Right ventricle myocardium inferior (tissue), 1 donor: ENCODE measurements at places on chromosomes 2 and 18. TPM values are rescaled to one million over a fixed set of nuclear protein-coding genes. Genes with fewer than 3 reads are reported as not detected.

Gene GMCL1
- total RNA-seq, result 4.3 TPM

Gene FEV
- not detected for total RNA-seq

Gene ABCG8
- 0.32 TPM for total RNA-seq

Gene IL36B
- total RNA-seq, result not detected

Gene CXCR4
- 3.1 TPM for total RNA-seq

Gene SLC9A4
- total RNA-seq, result not detected

Gene PNKD
- 67.0 TPM for total RNA-seq

GRCh38 chr2:105519516-105519915, 120.7 kb upstream of the FHL2 start:
- no peak for DNase-seq

DNA sequence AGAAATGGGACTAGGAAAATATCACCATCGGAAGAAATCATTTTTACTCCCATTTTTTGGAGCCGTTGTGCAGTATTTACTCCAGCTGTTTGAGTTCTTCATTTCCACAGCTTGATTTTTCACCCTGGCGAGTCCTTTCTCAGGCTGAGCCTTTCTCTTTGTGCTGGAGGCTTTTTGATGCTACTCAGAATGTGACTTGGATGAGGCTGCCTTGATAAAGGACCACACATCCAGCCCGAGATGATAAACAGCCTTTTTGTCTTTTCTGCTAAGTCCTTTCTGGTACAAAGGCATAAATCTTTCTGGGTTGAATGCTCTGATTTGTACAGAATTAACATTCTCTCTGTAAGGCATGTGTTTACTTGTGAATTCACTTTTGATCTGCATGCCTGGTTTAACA, 17.6 kb upstream of the CTDP1 start:
- no peak for DNase-seq

- DNase-seq, result no peak
Observed at GRCh38 chr2:6877402-6878304, at the start of gene RSAD2. TSS of gene RSAD2 (plus strand) at chr2:6877777. CDS start at chr2:6877801, 24 bp downstream.

- DNase-seq, result no peak
Observed at GRCh38 chr18:45981821-45982220, 14.7 kb upstream of the EPG5 start.

- no peak for DNase-seq
Observed at GRCh38 chr2:39099870-39100728, 20.8 kb downstream of the SOS1 start.

GRCh38 chr2:128280901-128281321, 37.8 kb downstream of the HS6ST1 start:
- peak; percentile 69 for DNase-seq

DNA sequence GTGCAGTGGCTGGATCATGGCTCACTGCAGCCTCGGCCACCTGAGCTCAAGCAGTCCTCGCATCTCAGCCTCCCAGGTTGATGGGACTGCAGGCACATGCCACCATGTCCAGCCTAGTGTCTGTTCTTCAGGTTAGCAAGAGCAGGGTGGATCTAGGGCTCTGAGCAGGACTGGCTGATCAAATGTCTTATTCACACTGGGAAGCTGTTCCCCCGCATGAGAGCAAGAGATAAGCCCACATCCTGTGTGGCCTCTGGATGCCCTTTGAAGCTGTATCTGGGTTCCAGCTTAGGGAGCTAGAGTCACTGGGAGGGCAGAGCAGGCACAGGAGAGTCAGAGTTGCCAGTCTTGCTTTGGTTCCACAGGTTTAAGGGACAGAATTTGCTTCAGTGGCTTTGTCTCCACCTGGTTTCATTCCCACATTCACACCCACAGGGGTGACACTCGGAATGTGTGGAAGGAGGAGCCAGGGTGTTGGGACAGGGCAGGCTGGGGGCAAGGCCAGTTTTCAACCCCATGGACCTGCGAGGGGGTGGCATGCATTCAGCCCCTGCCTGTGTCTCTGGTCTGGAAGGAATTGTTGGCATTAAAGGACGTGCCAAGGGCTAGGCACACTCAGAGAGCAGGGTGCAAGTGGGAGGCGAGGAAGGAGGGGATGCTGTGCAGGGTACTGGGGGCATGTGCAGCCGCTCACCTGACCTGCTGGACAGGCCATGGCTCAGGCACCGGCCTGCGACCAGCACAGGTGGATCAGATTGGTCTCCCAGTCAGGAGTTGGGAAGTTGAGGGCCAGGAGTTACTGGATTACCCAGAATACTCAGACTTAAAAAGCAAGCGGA, 24.5 kb downstream of the PTPN18 start:
- DNase-seq, result no peak

GRCh38 chr18:22728481-22729105, 204.5 kb upstream of the RBBP8 start:
- DNase-seq, result no peak

DNA sequence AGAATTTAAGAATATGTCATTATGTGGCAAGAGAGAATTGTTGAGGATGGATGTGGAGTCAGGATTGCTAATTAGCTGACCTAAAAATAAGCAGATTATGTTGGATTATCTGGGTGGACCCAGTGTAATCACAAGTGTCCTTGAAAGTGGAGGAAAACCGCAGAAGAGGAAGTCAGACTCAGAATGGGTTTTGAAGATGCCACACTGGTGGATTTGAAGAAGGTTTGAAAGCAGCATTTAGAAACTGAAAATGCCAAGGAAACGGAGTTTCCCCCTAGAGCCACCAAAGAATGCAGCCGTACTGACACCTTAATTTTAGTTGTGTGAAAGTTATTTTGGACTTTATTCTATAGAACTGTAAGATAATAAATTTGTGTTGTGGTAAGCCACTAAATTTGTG, 41.6 kb upstream of the DPP10 start:
- DNase-seq, result no peak

- DNase-seq, result no peak
Observed at GRCh38 chr2:133954636-133955035, 299.2 kb upstream of the MGAT5 start.

DNA sequence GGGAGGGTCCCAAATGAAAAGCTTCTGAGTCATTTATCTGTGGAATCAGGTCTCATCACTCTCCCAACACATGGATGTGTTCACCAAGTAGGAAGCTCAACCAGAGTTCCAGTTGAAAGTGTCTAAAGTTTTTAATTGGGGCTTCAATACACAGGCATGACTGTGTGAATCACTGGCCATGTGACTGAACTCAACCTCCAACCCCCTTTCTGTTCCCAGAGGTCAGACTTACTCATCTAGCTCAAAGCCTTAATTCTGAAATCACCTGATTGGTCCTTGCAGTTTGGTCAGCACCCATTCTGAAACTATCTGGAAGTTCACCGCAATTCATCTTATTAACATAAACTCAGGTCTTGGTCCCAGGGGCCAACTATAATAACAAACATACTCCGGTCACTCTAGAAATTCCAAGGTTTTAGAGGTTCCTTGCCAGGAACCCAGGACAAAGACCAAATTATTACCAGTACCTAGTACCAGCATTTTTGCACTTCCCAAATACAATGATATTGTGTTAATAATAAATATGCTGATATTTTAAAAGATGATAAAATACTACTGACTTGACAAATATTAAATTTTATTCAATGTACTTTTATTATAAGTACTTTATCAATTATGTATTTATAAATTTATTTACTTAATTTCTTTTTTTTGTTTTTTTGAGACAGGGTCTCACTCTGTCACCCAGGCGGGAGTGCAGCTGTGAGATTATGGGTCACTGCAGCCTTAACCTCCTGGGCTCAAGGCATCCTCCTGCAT, 10.7 kb upstream of the RBM45 start:
- DNase-seq, result no peak

DNA sequence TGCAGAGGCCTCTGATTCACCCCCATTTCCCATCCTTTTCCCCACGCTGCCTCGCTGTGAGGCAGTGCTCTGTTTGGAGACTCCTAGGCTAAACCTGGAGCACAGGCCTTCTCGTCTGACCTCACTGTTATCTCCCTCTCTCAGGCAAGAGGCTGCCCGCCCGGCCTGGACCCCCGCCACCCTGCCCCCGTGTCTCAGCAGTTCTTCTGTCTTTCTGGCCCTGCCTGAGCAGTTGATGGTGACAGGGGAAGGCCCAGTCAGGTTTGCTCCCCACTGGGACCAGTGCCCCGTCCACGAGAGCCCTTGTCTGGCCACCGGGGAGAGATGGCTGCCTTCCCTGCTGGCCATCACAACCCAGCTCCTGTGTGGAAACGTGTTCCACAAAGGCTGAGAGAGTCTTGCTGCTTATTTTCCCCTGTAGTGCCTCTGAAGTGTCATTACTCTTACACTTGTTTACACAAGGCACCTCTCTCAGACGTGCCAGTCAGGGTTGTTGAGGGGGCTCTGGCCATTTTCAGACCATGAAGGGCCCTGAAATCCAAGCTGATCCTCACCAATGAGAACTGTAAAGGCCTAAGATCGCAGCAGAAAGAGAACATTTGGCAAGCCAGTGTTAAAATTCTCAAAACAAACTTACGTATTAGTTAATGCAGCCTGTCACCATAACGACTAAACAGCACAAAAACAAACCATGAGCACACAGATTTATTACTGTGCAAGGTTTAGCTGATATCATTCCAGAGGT, 210.9 kb downstream of the NDUFA10 start:
- peak; percentile 50 for DNase-seq

DNA sequence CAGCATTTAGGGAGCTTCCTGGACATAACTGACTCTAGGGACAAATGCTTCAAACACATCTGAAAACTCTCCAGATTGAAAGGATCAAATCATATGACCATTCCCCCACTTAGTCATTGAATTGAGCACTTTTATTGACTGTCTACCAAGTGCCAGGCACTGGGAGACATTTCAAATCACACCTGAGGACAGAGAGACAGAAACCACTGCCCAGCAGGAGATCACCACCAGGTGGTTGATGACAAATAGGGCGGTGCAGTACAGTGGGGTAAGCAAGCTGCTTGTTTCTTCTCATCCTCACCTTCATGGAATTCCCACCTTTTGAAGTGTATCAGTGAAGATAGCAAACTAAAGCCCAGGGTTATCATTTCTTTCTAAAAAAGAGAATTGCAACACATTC, 19.0 kb upstream of the CXCR4 start:
- DNase-seq, result no peak

DNA sequence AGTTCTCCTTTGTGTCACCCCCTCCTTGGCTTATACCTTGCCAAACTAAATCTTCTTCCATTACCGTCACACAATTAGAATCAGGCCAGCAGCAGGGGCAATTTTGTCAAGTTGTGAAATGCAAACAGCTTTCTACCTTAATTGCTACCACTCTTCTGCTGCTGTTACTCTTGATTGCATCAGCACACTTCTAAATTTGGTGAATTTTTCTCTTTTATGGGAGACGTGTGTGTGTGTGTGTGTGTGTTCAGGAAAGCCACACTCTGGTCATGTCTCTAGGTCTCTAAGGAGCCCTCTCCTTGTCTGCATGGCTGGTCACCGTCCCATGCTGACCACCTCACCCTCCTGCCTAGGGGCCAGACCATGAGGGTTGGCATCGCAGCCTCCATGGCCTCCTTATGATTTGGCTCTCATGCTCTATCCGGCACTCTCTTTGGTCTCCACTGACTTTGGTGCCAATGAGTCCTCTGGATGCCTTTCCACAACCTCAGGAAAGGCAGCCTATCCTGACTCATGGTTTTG, 87.7 kb downstream of the GATA6 start:
- no peak for DNase-seq

- DNase-seq, result no peak
Observed at GRCh38 chr2:215879977-215880940, 133.1 kb downstream of the MREG start.

- DNase-seq, result no peak
Observed at GRCh38 chr2:27118525-27119329, at the start of gene CGREF1. TSS of gene CGREF1 (minus strand) at chr2:27119128. CDS start at chr2:27104366, 14,762 bp downstream.

DNA sequence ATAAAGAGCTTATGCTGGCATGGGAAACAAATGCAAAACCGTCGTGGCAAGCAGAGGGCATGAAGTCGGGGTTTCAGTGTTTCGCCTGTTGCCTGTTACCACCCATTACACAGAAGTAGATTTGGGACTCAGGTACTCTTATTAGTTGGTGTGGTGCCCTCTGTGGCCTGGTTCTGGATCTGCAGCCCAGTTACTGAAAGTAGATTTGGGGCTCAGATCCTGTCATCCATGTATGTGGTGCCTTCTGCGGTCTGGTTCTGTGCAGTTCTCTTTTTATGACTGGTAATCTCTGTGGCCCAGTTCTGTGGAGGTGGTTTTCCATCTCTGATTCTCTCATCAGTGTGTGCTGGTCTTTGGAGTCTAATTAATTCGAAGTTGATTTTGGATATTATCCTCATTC, 45.2 kb downstream of the ADNP2 start:
- no peak for DNase-seq

DNA sequence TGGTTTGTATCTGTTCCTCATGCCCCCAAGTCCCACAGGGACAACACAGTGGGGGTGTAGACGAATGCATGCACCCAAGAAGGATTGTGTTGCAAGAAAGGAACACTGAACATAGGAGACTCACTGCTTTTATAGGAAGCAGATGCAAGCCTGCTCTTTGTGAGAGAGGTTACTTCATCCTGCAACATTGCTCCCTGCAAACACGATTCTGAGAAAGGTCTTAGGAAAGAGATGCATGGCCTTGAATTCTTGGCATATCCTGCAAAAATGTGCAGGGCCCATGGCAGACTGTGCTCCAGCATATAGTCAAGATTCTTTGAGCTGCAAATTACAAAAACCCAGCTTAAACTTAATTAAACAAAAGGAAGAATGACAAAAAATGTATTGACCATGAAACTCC, 312.2 kb upstream of the MGAT5 start:
- no peak for DNase-seq

- no peak for DNase-seq
Observed at GRCh38 chr2:101679801-101680487, 17.6 kb upstream of the MAP4K4 start.

DNA sequence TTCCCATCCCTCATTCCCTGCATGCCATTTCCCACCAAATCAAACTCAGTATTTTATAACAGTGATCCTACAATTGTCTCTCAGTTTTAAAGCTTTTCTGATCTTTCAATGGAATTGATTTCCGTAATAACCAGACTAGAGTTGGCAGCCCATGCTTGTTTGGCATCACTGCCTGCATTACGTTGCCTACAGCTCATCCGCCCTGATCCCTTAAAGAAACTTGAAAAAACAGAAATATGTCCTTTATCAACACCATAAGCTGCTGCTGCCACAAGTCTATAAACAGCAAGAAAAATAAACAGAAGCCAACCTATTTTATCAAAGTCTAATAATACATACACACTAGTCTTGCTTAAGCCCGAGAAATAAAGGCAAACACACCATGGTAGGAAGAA, 331.0 kb downstream of the METTL4 start:
- no peak for DNase-seq

GRCh38 chr2:234989183-234989701, 37.4 kb downstream of the SH3BP4 start:
- peak; percentile 90 for DNase-seq

DNA sequence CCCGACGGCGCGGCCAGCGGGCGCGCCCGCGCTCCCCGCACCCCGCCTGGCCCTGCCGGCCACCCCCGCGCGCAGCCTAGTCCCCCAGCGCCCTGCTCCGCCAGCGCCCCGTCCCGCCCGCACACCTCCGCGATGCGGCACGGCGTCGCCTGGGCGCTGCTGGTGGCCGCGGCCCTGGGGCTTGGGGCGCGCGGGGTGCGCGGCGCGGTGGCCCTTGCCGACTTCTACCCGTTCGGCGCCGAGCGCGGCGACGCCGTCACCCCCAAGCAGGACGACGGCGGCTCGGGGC, 232 bp downstream of the SNED1 start:
- no peak for DNase-seq
